ENCODE measurements at places on chromosomes 2 and 18.

GRCh38 chr2:193584522-193584938, 1389.8 kb upstream of the TMEFF2 start:
- DNase-seq = no peak

GRCh38 chr2:237482485-237482884, 4.6 kb upstream of the MLPH start:
- DNase-seq = peak; percentile 6

GRCh38 chr2:34251578-34251977, 652.5 kb upstream of the FAM98A start:
- DNase-seq = no peak

GRCh38 chr2:46901611-46902010, 14.0 kb downstream of the MCFD2 start:
- no peak for DNase-seq
